ENCODE measurements at places on chromosomes 4 and X.

- peak; percentile 78 for DNase-seq
Observed at GRCh38 chr4:21769404-21770147, 179.0 kb downstream of the KCNIP4 start.

GRCh38 chrX:78687586-78687985, 28.5 kb upstream of the RTL3 start:
- DNase-seq = no peak

GRCh38 chr4:122360754-122361153, 18.1 kb upstream of the ADAD1 start:
- no peak for DNase-seq

GRCh38 chr4:3313556-3314228, 20.9 kb downstream of the RGS12 start:
- DNase-seq = no peak

- no peak for DNase-seq
Observed at GRCh38 chr4:67546971-67547370, 1.7 kb upstream of the CENPC start.

DNA sequence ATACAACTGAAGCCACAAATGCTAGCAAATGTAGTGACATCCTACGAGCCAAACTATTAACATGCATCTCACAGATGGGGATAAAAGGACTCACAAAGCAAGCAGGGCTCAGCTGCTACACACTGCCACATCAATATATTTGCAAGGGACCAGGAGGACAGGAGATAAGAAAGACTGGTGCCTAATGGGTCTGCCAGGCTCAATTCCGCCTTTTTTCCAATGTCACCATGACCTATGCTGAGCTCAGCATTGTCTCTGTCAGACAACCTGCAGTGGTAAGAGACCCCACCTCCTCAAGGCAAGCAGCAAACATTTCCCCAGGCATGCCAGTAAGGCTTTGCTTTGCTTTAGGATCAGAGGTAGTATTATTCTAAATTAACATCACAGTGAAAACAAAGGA, 435 bp downstream of the DCX start:
- no peak for DNase-seq

GRCh38 chrX:20317873-20318272, 51.2 kb upstream of the RPS6KA3 start:
- peak; percentile 64 for DNase-seq

DNA sequence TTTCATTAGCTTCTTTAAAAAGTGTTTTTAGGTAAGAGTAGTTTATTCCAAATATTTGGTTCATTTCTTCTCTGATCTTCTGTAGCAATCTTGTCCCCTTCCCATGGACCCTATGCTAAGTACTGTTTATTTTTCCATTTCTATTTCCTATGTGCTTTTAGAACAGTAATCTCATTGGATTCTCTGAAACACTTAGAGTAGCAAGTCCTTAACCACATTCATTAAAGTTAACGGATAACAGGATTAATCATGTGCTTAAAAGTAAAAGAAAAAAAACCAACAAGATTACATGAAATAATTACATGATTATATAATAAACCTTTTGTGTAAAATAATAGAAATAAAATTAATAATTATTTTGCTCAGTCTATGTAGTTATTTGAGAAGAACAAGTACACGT, 929.7 kb downstream of the C4orf33 start:
- DNase-seq = peak; percentile 23

DNA sequence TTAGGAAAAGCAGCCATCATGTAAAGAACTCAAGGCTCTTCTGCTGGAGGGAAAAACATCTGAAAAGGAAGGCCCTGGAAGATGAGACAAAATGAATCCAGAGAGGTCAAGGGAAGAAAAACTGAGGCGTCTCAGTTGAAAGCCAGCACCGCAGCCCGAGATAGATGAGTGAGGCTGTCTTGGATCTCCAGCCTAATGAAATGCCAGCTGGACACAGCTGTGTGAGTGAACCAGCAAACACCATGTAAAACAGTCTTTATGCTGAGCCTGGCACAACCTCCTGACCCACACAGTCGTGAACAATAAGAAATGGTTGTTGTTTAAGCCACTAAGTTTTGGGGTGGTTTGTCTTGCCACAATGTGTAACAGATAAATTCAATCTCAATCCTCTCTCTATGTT, 48.6 kb upstream of the RASL11B start:
- DNase-seq = no peak

DNA sequence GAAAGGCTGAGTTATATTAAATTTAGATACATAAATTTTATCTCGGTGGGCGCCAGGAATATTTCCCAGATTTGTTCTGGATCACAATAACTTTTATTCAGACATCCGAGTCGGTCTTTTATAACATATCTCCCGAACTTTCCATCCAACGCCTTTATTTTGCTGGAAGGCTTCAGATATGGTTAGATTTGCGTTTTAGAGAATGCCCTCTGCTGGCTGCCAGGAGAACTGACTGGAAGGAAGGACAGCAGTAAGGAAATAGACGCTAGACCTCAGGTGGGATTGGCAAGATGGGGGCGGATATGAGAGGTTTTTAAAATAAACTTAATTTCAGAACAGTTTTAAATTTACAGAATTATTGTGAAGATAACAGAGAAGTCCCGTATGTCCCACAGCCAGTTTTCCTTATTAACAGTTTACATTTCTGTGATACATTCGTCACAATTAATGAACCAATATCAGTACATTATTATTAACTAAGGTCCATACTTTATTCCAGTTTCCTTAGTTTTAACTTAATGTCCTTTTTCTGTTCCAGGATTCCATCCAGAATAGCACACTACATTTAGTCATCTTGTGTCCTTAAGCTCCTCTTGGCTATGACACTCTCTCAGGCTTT, 4.6 kb upstream of the KANTR start:
- no peak for DNase-seq

GRCh38 chr4:143184217-143184502, 557 bp upstream of the USP38 start:
- DNase-seq = no peak

DNA sequence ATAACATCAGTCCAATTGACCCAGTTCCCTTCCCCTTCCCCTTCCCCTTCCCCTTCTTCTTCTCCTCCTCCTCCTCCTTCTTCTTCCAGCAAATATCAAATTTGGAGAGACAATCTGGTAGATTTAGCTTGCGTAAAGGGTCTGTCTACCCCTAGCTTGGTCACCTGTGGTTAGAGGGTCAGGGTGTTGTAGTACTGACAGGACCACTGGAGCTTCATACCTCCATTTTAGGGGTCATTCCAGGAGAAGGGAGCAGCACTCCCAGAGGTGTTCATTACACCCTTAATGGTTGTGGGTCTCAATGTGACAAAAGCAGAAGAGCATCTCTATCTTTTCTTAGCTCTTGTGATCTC, 3.7 kb upstream of the FGB start:
- no peak for DNase-seq

DNA sequence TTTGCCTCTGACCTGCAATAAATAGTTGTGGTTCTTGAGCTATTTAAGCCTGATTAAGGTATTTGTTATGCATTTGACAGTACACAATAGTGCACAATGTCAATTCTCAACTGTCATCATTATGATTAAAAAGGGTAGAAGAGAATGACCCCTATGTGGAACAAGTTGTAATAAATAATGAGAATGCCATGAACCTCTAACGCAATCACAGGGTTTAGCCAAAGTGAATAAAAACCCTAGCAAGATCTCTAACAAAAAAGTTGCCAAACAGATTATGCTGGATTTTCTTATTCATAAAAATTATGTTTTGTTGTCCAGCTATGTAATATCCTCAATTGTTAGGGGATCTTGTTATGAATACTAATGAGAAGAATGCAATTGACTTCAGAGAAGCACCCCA, 387.4 kb downstream of the GPAT3 start:
- DNase-seq = no peak

DNA sequence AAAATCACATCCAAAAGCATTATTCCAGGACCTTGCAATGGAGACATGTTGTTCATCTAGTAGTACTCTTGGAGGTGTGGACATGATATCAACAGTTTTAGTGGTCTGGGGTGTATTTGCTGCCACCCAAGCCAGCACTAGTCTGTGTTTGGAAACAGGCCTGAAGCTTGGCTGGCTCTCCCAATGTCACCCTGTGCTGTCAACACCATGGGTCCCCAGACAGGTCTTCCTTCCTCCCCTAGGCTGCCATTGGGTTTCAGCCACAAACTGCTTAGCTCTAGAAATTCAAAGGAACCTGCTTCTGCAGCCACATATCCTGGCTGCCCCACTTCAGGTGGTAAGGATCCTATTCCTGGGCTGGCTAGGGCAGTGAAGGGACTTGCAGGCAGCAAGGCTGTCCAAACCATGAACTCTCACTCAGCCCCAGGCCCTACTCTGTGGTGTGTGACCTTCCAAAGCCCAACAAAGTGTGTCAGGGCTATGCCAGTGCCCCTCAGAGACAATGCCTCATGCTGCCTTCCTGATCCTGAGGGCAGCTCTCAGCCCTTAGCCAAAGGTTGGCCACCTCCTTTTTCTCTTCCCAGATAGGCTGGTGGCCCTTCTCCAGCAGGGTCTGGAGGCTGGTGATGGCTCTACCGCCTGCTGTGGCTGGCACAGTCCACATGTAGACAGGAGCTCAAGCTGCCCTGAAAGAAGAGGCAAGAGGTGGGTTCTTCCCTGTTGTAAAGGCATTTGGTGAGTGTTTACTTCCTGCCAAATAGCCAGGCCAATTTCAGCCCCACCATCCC, 18.3 kb downstream of the AMER1 start:
- DNase-seq = no peak

- DNase-seq = no peak
Observed at GRCh38 chr4:54728368-54728767, 70.6 kb downstream of the KIT start.

DNA sequence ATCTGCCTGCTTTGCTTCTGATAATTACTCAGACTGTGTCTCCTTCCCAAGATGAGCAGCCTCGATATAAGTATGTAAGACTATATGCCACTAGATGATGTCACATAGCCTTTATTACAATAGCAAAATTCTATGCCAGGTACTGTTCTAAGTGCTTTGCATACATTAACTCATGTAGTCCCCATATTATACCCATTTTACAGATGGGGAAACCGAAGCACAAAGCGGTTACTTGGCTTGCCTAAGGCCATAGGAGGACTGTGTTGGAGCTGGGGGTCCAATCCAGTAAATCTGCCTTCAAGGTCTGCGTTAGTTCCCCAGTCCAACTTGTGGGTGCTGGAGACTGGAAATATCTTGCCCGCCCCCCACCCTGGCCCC, 826 bp upstream of the SCML1 start:
- no peak for DNase-seq

DNA sequence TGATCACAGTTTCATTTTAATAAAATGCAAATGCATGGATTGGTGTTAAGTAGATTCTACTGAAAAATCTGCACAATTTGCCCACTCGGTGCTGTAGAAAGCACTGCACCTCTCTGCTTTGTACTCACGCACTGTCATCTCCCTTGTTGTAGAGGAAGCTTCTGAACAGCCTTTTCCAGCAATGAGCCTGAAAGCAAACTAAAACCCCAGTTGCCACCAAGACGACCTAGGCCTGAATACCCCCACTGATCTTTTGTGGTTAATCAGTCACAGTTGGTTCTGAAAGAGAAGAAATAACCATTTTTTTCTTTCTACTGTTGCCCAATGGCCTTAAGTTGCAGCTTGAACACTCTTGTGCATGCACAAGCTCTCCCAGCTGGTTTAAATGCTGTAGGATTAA, 229.8 kb downstream of the NLGN4X start:
- DNase-seq = no peak

DNA sequence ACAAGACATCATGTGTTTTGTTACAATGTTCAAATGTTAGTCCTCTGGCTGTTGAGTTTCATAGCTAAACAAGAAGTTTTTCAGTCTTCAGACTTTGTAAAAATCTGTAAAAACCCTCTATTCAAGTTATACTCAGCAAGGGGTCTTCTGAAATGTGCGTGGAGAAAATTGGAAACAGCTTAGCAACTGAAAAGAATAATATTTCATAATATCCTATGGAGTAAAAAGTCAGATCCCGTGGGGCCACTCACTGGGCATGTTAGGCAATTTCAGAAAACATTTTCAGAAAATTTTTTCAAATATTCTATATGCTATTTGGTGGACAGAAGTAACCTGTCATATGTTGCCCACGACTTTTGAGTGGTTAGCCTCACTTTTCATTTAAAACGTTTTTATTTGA, 118.3 kb downstream of the CORIN start:
- DNase-seq = no peak

DNA sequence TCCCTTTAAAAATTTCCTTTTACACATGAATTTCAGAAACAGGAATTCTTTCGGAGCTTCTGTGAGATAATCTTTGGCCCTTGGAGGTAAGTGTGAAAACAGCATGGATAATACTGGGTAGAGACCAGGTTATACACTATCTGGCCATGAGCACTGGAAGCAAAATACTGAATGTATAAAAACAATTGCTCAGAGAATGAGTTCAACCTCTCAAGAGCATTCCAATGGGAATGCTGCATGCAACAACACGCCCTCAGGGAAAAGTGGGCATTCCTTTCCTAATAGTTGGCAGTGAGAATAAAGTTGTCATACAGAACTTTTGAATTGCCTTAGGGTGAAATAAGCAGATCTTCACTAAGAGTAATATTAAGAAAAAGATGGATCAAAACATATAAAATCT, 574.8 kb upstream of the DIPK2B start:
- DNase-seq = no peak

GRCh38 chr4:145554691-145555090, 64.5 kb upstream of the MMAA start:
- no peak for DNase-seq

DNA sequence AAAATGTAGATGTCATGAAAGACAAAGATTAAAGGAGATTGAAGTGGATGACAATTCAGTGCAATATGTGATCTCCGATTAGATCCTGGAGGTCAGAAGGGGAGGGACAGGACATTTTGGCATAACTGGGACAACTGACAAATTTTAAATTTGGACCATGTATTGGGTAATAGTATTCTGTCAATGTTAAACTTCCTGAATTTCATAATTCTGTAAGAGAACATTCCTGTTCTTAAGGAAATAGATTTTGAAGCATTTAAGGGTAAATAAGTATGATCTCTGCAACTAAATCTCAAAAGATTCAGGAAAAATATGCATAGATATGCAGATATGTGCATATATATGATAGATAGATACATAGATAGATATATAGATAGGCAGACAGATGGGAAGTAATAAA, 11.0 kb downstream of the ODAPH start:
- DNase-seq = no peak

- DNase-seq = no peak
Observed at GRCh38 chr4:112515198-112516065, 548 bp downstream of the NEUROG2 start.

GRCh38 chr4:6303943-6304342, 34.3 kb downstream of the WFS1 start:
- DNase-seq = no peak

DNA sequence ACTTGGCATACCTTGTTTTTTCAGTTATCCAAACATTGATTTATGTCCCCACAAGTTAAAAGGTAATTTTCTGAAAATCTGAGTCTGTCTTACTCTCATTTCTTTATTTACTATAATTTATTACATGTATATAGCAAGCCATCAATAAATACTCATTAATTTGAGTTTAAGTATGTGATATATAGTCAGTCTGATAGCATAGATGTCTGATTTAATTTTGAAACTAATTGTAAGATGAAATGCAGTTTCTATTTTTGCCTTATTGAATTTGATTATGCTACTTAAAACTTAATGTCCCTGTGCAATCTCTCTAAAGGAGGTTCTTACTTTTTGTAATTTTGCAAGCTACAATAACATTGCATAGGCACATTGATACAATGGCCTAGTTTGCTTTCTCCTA, 2418.6 kb downstream of the ARAP2 start:
- DNase-seq = no peak

- no peak for DNase-seq
Observed at GRCh38 chr4:6470502-6471306, 1.7 kb downstream of the PPP2R2C start.
